Stimulated activated CD8-positive, alpha-beta memory T cell treated with anti-CD3 and anti-CD28 coated beads, Interleukin-4, amount 100 ng/mL, for 1 hour (primary cell): ENCODE measurements at places on chromosomes 7 and 10.

DNA sequence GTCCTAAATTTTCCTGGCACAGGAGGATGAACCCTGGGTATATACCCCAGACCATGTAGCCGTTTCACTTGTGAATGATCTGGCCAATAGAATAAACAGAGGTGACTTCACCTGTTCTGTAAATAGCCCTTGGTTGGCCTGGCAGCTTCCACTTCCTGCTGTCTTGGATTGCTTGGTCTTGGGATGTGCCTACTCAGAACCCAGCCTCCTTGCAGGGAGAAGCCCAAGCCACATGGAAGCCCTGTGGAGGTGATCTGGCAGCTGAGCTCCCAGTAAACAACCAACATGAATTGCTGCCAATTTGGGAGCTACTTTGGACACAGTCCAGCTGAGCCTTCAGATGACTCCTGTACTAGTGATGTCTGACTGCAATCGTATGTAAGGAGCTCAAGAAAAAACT, 4.8 kb upstream of the RAPGEF5 start:
- no peak for DNase-seq

DNA sequence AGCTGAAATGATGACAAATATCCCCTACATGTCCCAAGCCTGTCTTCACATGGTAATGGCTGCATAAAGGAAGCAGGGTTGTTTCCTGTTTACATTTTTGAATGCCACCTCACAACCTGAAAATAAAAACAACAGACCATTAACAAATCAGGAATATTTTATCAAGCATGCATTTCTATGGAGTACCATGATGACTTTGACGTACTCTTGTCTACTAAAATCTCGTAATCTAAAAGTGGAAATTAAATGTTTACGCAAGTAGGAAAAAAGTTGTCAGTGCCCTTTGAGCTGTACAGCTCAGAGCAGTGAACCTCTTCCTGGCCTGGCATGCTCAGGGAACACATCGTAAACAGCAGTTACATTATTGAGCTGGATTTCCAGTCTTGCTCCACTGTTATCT, 194.1 kb downstream of the INHBA start:
- no peak for DNase-seq

- no peak for DNase-seq
These were observed 38.8 kb downstream of the RAMP3 start for GRCh38 chr7:45196374-45196773.

- DNase-seq, result no peak
These were observed 55.9 kb downstream of the DIP2C start for GRCh38 chr10:633279-634245.

DNA sequence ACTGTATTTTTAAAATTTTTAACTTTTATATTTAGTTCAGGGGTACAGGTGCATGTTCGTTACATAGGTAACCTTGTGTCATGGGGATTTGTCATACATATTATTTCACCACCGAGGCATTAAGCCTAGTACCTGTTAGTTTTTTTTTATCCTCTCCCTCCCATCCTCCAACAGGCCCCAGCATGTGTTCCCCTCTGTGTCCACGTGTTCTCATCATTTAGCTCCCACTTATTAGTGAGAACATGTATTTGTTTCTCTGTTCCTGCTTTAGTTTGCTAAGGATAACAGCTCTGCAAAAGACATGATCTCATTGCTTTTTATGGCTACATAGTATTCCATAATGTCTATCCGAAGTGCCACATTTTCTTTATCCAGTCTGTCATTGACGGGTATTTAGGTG, 22.4 kb upstream of the ITGA8 start:
- DNase-seq, result no peak

GRCh38 chr10:100401631-100402328, 54.7 kb downstream of the SCD start:
- DNase-seq, result no peak
